Esophagus squamous epithelium (tissue), 5 donors: ENCODE measurements at places on chromosomes 7 and 10.

DNA sequence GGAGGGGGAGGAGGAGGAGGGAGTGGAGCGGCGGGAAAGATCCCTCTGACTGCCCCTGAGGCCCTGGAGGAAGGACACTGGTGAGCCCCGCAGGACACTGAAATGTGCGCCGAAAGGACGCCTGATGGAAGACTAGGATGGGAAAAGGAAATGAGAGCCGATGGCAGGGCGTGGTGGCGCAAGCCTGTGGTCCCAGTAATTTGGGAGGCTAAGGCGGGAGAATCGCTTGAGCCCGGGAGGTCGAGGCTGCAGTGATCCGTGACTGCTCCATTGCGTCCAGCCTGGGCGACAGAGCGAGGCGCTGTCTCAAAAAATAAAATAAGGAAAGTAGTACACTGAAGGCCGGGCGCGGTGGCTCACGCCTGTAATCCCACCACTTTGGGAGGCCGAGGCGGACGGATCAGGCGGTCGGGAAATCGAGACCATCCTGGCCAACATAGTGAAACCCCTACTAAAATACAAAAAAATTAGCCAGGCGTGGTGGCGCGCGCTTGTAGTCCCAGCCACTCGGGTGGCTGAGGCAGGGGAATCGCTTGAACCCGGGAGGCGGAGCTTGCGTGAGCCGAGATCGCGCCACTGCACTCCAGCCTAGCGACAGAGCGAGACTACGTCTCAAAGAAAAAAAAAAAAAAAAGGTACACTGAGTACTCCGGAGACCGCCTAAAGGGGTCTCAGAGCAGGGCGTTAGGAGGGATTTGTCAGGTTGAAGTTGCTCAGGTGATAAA is 561 bp upstream of the HNRNPF start:
- no peak for DNase-seq

DNA sequence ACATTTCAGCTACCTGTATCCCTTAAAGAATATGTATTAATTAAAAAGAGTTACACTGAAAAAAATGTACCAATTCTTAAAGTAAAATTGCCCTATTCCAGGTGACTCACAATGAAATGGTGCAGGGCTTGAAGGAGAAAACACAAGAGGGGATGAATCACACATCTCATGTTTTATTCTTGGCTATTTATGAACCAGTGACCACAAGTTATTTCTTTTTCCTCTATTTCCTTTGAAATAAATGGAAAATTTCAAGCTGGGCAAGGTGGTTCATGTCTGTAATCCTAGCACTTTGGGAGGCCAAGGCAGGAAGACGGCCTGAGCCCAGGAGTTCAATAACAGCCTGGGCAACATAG is 106.8 kb downstream of the UBE2H start:
- DNase-seq: no peak

GRCh38 chr7:39908141-39908540 is 41.9 kb upstream of the CDK13 start:
- DNase-seq: no peak

DNA sequence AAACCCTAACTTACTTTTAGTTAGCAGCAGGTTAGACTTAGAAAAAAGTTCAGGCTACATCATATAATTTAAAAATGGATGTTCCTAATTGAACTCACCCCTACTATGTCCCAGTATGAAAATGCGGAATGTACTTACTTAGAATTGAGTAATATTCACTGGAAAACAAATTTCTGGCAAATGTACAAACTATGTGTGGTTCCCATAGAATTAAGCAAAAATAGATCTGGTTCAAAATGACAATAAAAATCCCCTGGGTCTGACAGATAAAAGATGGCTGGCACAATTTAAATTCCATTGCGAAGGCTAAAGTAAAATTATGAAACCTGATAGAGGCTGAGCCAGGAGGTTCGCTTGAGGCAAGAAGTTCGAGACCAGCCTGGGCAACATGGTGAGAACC is 42.4 kb upstream of the PRKAR2B start:
- DNase-seq: no peak

DNA sequence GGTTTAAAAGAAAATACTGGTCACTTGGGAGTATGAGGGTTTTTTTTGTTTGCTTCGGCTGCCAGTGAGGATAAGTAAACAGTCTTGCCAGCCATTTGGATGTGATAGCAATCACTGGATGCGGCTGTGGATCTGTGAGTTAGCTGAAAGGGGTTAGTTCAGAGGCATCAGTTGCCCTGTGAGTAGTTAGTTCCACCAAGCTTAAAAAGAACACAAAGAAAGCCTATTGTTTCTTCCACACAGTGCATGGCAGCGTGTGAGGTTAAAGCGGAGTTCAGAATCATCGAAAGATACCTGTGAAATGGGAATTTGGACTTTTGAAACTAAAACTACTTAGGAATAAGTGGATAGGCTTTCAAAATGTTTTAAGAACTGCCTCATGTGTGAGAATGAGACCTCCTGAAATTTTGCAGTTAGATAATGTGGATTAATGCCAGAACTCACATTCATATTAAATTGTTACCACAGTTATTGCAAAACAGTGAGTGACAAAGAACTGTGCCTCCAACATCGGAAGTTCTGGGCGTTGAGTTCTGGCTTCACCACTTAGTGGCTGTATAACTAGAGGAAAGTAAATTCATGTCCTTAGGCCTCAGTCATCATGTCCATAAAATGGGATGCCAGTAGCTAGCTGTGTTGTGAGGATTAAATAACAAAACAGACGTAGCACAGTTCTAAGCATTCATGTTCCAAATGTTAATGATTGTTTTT is 31.3 kb downstream of the KIAA1217 start:
- no peak for DNase-seq

DNA sequence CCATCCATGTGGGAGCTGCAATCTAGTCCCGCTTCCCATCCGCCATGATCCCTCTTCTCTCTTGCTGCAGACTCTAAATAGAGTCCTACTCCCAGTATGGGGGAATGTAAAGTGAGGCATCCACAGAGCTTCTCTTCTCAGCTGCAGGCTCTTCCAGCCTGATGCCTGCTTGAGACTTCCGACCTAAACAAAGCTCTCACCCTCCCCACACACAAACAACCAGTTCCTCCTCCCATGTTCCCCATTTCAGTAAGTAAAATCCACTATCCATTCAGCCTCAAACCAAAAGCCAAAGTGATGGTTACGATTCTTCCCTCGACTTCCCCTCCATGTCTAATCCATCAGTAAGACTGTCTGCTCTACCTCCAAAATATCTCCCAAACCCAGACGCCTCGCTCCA is 108.2 kb upstream of the NFE2L3 start:
- no peak for DNase-seq

DNA sequence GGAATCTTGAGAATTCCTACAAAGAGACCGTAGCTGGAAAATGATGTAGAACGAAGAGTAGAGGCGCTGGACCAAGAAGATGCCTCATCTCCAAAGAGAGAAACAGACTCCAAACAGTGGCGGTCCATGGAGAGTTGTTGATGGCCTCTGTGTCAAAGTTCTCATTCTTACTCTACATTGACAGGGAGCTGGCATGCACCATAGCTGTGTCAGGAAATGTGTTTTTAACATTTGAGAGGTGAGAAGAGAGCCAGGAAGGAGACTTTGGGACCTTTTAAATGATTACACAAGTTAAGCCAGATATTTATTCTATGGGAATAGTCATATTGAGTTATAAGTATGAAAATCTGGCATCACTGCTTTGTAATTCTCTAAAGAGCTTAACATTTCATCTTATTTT is 61.5 kb upstream of the FERD3L start:
- DNase-seq: no peak

- DNase-seq: no peak
Measured at GRCh38 chr10:26773633-26774032, 76.1 kb downstream of the PDSS1 start.
